ENCODE measurements at places on chromosomes 4 and X.

GRCh38 chr4:2337131-2337723, 75.3 kb upstream of the MXD4 start:
- no peak for DNase-seq

DNA sequence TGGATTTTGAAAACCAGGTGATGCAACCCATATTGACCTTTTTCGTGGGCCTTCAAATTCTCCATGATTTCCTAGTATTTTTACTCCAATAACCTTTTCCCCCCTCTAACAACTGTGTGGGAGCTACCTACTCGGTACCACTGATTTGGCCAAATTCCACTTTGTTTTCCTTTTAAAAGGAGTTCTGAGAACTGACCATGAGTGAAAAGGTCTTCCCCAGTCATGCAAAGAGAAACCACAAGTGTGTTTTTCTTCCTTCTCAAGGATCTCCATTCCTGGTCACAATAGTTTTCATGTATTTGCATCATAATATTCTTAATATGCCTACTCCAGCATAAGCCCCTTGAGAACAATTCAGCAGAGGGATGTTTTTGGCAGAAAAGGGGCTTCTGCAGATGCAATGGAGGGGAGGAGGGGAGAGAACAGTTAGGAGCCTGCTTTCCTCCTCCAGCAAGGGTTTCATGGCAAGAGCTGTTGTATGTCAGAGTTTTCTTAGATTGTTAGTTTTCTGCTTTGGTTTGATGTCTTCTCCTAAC, 195.3 kb upstream of the ANXA3 start:
- no peak for DNase-seq

- no peak for DNase-seq
Measured at GRCh38 chr4:174834477-174834876, 5.4 kb upstream of the GLRA3 start.

- DNase-seq = peak; percentile 75
Measured at GRCh38 chr4:165355900-165356300, 22.9 kb upstream of the CPE start.

GRCh38 chrX:40971736-40972135, 113.5 kb upstream of the USP9X start:
- no peak for DNase-seq

GRCh38 chr4:175127314-175127713, 209.2 kb downstream of the ADAM29 start:
- DNase-seq = no peak

GRCh38 chrX:68917799-68918198, 89.0 kb downstream of the EFNB1 start:
- DNase-seq = no peak

DNA sequence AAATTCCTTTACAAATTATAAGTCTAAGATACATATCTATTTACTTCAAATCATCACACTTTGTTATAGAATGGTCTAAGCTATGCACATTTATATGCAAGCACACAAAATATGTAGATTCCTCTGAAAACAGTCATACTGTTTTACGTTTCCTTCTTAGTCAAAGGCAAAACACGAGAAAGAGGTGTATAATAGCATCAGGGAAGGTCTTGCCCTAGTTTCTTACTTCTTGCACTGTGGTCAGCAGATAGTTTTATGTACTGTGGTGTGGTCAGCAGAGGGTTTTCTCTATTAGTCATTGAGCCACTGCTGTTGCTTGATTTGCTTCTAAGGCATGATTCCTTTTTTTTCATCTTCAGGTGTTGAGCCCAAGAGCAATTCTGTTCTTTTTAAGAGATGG, 117.7 kb downstream of the ADAM29 start:
- DNase-seq = no peak

- peak; percentile 72 for DNase-seq
Measured at GRCh38 chr4:1910643-1911042, 39.5 kb downstream of the NSD2 start.

- DNase-seq = no peak
Measured at GRCh38 chr4:140374130-140374477, 658 bp downstream of the SCOC start.

DNA sequence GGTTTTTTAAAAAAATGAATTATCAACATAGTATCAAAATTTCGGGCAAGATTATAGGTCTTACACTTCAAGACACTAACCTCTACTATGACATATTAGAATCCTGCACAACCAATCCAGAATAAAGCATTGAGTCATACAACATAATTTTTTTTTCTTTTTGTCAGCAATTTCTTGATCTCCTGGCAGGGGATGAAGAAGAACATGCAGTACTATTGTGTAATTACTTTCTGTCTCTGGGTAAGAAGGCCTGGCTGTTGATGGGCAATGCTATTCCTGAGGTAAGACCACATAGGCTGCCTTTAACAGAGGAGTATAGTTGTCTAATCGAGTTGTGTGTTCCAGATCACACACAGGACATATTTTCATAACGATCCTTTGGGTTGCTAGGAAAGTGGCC, 67.5 kb downstream of the FBXL5 start:
- no peak for DNase-seq

DNA sequence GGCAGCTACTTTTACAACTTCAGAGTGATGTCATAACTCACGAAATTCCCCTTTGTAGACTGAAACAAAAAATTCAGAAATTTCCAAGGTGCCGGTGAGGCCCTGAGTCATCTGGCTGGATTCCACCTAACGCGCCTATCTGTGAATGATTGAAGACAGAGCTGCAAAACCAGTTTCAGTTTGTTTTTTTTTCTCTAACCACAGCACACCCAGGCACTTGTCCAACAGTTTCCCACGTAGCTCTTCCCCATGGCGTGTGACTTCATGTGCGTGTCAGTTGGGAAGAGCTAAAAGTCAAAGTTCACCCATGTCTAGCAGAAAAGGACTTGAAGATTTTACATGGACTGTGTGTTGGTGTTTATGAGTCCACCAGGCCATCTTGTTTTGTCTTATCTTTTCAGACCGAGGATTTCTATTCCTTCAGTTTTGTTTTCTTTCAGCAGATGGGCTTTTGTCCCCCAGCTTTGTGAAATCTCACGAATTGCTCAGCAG, 16.4 kb downstream of the TCEANC start:
- DNase-seq = peak; percentile 81

DNA sequence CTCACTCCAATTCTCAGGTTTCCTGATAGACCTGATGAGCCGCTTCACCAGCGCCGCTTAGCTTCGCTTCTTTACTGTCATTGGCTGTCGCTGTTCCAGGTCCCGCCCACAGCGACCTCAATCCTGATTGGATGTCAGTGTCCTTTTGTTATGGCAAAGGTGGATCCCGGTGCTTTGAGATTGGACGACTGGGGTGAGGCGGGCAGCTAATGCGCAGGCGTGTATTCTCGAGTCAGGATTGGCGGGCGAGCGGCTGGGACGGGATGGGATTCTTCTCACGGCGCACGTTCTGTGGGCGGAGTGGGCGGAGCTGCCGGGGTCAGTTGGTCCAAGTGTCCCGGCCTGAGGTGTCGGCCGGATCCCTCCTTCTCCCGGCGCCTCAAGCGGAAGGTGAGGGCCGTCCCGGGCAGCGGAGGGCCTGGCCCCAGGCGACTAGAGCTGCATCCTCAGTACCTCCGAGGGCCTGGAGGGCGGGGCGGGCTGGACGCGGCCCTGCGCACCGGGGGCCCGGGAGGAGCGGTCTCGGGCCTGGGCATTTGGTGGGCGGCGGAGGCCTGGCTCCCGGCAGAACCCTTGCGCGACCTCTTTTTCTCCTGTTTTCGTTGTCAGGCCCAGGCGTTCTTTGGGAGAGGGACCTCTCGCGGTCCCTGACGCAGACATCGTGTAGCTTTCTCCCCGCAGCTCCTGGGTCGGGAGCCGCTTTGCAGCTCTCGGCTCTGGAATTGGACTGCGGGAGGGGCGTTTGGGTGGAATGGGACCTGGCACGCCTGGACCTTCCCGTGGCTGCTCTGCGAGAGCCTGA, at the start of gene SCOC:
TSS of gene SCOC (plus strand) at position 319 of the 802 bp plus-strand sequence. CDS start 5,525 bp downstream, outside the sequence.
- DNase-seq = peak; percentile 99

GRCh38 chr4:99536271-99536670, 25.4 kb downstream of the C4orf17 start:
- no peak for DNase-seq
